ENCODE measurements at places on chromosomes 5 and 9.

- no peak for DNase-seq
These were observed 36.7 kb upstream of the CTNNA1 start for GRCh38 chr5:138716456-138716924.

- DNase-seq = no peak
These were observed 179.1 kb downstream of the AUH start for GRCh38 chr9:91182429-91183225.

DNA sequence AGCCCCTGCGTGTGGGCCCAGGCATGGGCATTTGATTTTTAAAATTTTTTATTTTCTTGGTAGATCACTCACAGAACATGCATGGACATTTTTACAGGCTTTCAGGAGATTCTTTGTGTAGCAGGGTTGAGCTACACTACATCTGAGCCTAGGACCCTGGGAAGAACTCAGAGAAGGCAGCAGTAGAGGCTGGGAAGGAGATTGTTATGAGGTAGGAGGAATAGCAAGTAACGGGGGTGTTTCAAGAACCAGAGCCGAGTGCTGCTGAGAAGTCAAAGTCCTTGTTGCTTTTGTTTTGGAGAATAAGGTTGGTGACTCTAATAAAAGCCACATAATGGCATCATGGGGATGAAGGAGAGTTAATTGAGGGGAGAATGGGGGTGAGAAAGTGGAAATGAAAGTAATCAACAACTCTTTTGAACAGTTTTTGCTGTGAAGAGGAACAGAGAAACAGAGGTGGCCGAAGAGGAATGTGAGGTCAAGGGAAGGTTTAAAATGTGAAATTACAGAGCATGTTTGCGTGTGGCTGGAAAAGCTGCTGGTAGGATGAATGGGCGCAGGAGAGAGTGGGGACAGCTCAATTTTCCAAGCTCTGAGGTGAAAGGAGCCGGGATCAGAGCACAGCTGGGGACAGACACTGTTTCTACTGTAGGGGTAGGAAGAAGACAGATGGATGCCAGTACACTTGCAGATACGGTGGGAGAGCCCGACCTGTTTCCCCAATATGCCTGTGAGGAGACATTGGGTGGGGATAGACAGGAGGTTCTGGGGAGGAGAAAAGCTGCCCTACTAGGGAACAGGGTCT, 4.7 kb upstream of the PDLIM7 start:
- DNase-seq = no peak

DNA sequence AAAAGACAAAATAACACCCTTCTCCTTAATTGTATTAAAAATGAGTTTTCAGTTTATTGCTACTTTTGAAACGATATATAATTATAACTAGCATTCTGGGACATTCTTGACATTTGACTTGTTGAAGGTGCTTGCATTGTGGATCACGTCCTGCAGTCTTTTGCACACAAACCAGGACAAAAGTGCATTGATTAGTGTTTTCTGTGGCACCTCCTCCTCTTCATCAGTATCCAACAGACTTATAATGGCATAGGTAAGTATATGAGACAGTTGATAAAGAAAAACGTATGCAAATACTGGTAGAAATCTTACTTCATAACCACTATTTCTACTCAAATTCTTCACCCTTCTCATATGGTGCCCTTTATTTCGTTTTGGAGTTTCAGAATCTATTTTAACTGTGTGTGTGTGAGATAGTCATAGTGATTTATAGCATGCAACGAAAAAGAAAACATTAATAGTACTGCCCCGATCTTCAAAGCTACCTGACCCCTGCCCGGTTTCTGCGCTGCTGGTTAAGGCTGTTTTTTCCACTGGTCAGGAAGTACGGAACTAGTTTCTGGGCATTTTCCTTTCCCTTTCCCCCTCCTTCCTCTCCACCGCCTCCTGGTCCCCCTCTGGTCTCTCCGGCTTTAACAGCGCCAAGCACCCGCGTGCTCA, 639 bp upstream of the RASA1 start:
- DNase-seq = no peak

GRCh38 chr5:76472335-76473008, 69.4 kb downstream of the IQGAP2 start:
- DNase-seq = no peak

GRCh38 chr9:129347316-129348120, 169.5 kb upstream of the IER5L start:
- no peak for DNase-seq

GRCh38 chr5:91521334-91521733, 138.2 kb upstream of the ARRDC3 start:
- DNase-seq = no peak

GRCh38 chr9:102072059-102072764, 333.8 kb upstream of the GRIN3A start:
- no peak for DNase-seq

- DNase-seq = no peak
These were observed at the start of gene LOX for GRCh38 chr5:122078116-122079110. Gene LOX (minus strand): TSS chr5:122078259. CDS start chr5:122077985, 274 bp downstream.

GRCh38 chr5:52947851-52948250, 41.3 kb upstream of the ITGA2 start:
- DNase-seq = no peak

- DNase-seq = no peak
These were observed 134.8 kb upstream of the PCA3 start for GRCh38 chr9:76629205-76629990.

DNA sequence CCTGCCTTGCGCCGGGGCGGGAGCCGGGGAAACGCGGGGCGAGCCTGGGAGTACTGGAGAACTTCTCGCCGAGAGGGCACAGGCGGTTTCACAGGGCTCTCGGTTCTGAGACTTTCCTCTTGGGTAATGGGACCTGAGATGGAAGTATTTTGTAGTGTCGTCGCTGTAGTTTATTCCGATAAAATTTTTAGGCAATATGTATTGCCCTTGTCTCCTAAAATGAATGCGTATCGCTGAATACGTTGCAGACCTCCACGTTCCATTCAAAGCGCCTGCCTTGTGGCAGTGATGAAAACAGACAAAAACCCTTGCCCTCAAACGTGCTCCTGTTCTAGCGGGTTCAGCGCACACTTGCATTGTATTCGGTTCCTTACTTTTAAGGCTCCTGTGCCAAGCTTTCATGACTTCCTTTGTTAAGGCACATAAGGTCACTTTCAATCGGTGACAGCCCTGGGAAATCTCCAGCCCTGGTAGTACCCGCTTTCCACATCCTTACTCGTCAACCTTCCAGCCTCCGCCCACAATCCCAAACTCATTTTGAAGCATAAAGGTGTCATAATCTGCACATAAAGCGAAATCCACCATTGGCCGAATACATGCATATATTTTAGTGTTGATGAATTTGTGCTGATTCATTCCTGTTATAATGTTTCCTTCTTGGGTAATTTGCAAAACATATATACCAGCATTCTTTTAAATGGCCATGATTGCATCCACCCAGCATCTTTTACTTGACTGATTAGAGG, 694 bp downstream of the RMI1 start:
- no peak for DNase-seq

- DNase-seq = no peak
These were observed 13.8 kb downstream of the FYB1 start for GRCh38 chr5:39205550-39205949.

- no peak for DNase-seq
These were observed 22.3 kb upstream of the ARL15 start for GRCh38 chr5:54332720-54333119.

DNA sequence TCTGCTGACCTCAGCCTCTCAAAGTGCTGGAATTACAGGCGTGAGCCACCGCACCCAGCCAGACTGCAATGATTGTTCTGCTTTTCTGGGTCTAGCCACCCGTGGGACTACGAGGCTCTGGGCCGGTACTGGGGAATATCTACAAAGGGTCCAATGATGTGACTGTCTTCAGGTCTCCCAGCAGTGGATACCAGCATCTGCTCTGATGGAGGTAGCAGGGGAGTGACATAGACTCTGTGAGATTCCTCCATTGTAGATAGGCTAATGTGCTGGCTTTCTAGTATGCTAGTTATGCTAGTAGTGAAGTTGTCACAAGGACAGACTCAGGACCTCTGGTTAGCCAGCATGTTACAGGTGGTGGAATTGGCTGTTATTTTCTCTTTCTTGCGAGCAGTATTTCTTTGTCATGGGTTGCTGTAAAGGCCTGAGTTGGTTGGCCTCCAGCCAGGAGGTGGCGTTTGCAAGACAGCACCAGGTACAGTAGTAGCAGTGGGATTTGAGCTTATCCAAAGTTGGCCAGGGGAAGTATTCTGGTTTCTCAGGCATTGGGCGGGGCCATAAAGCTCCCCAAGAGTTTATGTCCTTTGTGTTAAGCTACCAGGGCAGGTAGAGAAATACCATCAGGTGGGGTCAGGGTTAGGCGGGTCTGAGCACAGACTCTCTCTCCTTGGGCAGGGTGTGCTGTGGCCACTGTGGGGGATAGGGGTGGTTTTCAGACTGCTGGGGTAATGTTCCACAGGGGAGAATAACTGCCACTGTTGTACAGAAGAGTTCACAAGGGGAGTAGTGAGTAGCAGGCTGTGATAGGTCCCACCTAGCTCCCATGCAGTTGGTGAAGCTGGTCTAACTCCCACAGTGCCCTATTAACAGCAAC, 105.2 kb downstream of the SGCD start:
- no peak for DNase-seq

DNA sequence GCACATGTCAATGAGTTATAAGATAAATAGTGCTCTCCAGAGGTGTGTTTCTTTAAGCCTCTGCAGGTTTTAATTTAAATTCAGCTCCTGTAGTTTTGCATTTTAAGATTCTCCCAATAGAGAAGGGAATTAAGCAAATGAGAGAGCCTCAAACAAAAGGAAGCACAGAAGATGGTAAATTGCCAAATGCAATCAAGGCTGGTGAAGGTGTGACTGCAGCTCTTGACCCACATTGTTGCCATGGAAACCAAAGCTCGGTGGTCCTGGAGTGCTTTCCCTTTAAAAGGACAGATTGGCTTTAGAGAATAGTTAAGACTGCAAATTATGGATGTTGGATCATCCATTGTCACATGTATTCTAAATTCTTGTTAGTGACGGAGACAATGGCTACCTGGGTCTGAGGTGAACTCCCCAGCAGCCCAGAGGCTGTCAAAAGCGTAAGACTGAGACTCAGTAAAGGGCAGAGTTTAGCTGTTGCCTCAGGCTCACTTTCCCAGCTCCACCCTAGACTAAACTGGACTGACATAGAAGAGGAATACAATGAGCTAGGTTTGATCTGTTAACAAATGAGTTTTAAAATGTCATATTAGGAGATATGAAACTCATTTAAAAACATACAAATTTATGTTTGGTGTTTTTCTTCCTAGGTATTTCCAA, 12.3 kb downstream of the GAPT start:
- DNase-seq = no peak

DNA sequence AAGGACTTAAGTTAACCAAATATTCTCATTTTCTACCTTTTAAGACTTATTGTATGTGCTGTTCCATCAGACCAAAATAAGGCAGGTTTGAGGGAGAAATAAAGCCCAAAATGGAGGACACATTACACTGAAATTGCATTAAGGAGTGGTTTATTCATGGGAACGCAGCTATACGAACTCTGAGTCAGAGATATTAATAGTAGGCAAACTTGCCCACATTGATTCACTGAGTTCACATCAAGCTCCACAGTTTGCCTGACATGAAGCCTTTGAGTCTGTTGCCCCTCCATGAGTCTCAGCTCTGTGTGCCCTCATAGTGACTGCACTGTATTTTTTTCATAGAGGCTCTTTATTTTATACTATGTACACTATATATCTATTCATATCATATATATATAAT, 135.0 kb upstream of the SNX2 start:
- no peak for DNase-seq

DNA sequence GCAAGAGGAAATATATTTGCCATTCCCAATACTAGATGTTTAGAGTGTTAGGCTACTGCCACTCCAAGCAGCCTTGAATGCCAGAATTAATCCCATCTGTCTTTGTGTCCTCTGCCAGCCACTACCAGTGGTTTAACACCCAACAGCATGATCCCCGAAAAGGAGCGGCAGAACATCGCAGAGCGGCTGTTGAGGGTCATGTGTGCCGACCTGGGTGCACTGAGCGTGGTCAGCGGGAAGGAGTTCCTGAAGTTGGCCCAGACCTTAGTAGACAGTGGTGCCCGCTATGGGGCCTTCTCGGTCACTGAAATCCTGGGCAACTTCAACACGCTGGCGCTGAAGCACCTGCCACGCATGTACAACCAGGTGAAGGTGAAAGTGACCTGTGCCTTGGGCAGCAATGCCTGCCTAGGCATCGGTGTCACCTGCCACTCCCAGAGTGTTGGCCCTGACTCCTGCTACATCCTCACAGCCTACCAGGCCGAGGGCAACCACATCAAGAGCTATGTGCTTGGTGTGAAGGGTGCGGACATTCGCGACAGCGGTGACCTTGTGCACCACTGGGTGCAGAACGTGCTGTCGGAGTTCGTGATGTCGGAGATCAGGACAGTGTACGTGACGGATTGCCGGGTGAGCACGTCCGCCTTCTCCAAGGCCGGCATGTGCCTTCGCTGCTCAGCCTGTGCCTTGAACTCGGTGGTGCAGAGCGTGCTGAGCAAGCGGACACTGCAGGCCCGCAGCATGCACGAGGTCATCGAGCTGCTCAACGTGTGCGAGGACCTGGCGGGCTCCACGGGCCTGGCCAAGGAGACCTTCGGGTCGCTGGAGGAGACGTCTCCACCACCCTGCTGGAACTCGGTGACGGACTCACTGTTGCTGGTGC, 29.3 kb downstream of the AMBP start:
- DNase-seq = no peak

DNA sequence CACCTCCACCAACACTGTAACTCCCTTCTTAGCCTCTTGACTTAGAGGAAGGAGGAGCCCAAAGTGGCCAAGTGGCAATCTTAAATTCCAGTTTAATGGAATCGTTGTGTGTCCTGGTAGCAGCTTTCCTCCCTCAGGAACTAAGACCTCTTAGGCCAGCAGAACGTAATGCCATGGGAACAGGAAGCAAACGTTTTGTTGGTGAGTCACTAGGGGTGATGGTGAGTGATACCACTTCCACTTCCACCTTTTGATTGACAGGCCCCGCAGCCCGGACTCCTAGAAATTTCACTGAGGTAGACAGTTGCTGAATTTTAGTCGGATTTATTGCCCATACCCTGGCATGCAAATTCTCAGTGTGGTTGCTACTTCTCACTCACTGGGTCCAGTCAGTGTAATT, 94.2 kb upstream of the FBN2 start:
- no peak for DNase-seq

GRCh38 chr9:93258419-93258817, 74.5 kb downstream of the WNK2 start:
- DNase-seq = peak; percentile 3

DNA sequence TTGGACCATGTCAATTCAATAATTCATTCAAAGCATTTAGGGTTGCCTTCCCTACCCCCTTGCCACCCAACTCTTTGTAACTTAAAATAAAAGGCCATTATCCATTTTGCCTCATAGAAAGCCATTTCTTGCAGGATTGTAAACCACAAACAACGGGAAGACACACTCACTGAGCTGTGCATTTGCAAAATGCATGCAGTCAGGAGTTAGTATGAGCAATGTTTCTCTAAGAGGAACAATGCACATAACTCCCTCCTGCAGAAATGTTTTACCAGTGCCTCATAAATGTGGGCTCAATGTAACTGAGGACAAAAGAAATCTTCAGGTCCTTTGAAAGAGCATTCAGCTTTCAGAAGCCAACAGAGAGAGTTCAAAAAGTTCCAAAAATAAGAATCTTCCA, 98.5 kb upstream of the ABCA1 start:
- no peak for DNase-seq
